ENCODE measurements at places on chromosomes 12 and 14. TPM values are rescaled to one million over a fixed set of nuclear protein-coding genes. Genes with fewer than 3 reads are reported as not detected.
A peak's percentile ranks its signal among the peaks of the same experiment; 100 is the strongest.

DNA sequence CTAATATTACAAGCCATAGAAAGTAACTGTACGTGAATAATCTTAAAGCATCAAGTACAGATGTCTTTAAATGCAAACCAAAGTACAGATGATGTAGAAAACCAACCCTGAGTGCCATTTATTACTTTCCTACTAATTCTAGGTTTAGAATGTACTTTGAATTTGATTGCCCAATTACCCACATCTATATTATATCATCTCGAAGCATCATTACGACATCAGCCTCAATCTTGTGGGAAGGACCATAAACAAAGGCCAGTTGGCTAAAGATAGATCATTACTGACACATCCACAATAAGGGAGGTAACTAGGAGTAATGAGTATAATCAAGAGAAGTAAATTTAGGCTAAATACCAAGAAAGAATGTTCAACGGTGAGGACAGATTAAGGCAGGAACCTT is 478.9 kb downstream of the BCAT1 start:
- peaks cover 3% of the 10 kb centered on the region for H3K4me1 ChIP-seq
- no peak for DNase-seq
- H3K27ac ChIP-seq, result no peak overlapping the region

DNA sequence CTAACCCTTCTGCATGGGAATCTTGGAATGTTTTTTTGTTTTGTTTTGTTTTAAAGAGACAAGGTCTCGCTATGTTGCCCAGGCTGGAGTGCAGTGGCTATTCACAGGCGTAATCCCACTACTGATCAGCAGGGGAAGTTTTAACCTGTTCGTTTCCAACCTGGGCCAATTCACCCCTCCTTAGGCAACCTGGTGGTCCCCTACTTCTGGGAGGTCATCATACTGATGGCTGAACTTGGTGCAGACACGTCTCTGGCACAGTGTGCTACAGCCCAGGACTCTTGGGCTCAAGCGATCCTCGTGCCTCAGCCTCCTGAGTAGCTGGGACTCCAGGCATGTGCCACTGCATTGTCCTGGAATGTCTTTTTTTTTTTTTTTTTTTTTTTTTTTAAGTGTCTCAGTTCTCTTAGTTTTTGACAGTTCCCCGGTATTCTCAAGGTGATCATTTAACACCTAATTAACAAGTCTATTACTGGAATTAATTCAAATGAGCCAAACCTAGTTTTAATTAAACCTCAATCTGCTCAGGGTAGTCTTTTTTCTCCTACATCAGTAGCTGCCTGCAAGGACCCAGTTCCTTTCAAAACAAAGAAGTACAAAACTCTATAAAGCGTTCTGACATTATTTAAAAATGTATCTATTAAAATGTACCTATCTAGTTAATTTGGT is 49.0 kb upstream of the ISM2 start:
- no peaks in the 10 kb centered on the region for H3K27me3 ChIP-seq
- H3K27ac ChIP-seq, result no peak overlapping the region
- H3K36me3 ChIP-seq, result peaks cover 15% of the 10 kb centered on the region
- no peak overlapping the region for H3K4me3 ChIP-seq
- no peak for DNase-seq
- H3K4me1 ChIP-seq, result peaks cover 12% of the 10 kb centered on the region

GRCh38 chr14:100904307-100905087 is 975 bp upstream of the RTL1 start:
- H3K27ac ChIP-seq, result peak overlapping the region; percentile 67
- H3K27me3 ChIP-seq, result peaks cover 28% of the 10 kb centered on the region
- peak overlapping the region; percentile 77 for H3K4me3 ChIP-seq
- H3K4me1 ChIP-seq, result peaks cover 42% of the 10 kb centered on the region
- peak; percentile 70 for DNase-seq

- H3K27me3 ChIP-seq, result no peaks in the 10 kb centered on the region
- no peak overlapping the region for H3K4me3 ChIP-seq
- no peak overlapping the region for H3K27ac ChIP-seq
- no peak for DNase-seq
These were observed 460.9 kb downstream of the ZFP36L1 start for GRCh38 chr14:68331991-68332390.

DNA sequence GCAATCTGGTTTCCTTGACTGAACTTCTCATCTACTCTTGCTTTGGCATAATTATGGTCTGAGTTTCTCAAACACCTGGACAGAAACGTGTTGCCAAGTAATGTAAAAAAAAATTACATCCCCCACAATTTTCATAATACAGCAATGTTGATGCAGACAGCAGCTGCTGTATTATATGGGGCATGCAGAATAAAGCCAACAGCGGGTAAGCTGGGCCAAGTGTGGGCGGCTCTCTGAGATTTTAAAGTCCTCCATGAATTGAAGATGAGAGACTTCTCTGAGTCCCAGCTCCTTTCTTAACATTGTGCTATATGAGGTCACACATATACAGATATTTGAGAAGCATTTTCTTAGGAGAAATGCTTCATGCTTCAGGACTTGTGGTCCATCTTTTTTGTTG is 881.2 kb downstream of the GALC start:
- no peaks in the 10 kb centered on the region for H3K27me3 ChIP-seq
- no peaks in the 10 kb centered on the region for H3K36me3 ChIP-seq
- no peak overlapping the region for H3K27ac ChIP-seq
- no peaks in the 10 kb centered on the region for H3K4me1 ChIP-seq
- H3K4me3 ChIP-seq, result no peak overlapping the region

- H3K36me3 ChIP-seq, result peaks cover 2% of the 10 kb centered on the region
These were observed 62.2 kb upstream of the DIO3 start for GRCh38 chr14:101499080-101499479.

DNA sequence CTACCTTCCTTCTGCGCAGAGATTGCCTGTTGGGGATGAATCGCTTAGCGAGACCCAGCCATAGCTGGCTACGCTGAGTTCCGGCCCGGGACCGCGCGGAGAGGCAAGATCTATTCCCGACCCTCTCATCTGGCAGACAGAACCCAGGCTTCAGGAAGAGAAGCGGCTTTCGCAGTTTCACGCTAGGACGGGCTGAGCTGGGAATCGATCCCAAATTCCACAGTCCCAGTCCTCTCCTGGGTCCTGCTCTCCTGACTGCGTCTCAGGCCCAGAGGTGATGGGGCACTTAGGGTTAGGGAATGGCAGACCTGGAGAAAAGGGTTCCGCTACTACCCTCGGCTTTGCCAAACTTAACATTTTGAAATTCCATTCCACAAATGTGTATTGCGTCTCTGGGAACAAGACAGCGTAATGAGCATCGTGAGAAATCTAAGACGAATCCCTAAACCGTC is 2.8 kb downstream of the PTPN21 start:
- peaks cover 15% of the 10 kb centered on the region for H3K36me3 ChIP-seq
- peak overlapping the region; percentile 78 for H3K4me3 ChIP-seq
- H3K4me1 ChIP-seq, result peaks cover 48% of the 10 kb centered on the region
- peak overlapping the region; percentile 93 for H3K27ac ChIP-seq

GRCh38 chr12:130655881-130656280 is 60.2 kb downstream of the RIMBP2 start:
- no peak overlapping the region for H3K27ac ChIP-seq
- H3K36me3 ChIP-seq, result no peaks in the 10 kb centered on the region
- H3K4me1 ChIP-seq, result peaks cover 7% of the 10 kb centered on the region

- no peak overlapping the region for H3K27ac ChIP-seq
- H3K27me3 ChIP-seq, result peaks cover 4% of the 10 kb centered on the region
- DNase-seq, result no peak
- H3K4me3 ChIP-seq, result no peak overlapping the region
- H3K36me3 ChIP-seq, result no peaks in the 10 kb centered on the region
These were observed 19.3 kb downstream of the SLC17A8 start for GRCh38 chr12:100376161-100376560.

GRCh38 chr12:92785563-92785950 is 82.8 kb downstream of the PLEKHG7 start:
- no peak overlapping the region for H3K27ac ChIP-seq
- DNase-seq, result no peak
- H3K36me3 ChIP-seq, result peaks cover 9% of the 10 kb centered on the region
- peaks cover 2% of the 10 kb centered on the region for H3K4me1 ChIP-seq
- no peaks in the 10 kb centered on the region for H3K27me3 ChIP-seq

GRCh38 chr12:24069532-24070395 is 120.3 kb upstream of the SOX5 start:
- peaks cover 30% of the 10 kb centered on the region for H3K4me1 ChIP-seq
- peak overlapping the region; percentile 94 for H3K27ac ChIP-seq
- H3K36me3 ChIP-seq, result no peaks in the 10 kb centered on the region
- DNase-seq, result peak; percentile 13
- H3K27me3 ChIP-seq, result no peaks in the 10 kb centered on the region
- peak overlapping the region; percentile 59 for H3K4me3 ChIP-seq

DNA sequence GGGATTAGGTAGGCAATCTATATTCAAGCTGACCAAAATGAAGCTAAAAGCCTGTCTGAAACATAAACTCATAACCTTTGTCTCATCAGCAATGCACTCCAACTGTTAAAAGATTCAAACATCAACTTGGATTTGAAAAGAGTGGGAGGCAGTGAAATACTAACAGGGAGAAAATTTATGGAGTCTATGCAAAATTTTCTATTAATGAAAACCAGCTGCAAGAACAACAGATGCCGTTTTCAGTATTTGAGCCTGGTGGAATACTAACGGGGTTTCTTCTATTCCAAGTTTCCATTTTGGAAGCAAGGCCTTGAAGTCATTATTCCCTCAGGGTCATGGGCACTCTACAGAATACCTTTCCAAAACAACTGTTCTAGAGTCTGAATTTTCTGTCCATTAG is 88.3 kb downstream of the LRP6 start:
- no peaks in the 10 kb centered on the region for H3K27me3 ChIP-seq
- no peak overlapping the region for H3K27ac ChIP-seq
- peaks cover 26% of the 10 kb centered on the region for H3K4me1 ChIP-seq
- DNase-seq, result no peak
- H3K4me3 ChIP-seq, result no peak overlapping the region

GRCh38 chr12:124592481-124593160 is 25.2 kb upstream of the NCOR2 start:
- H3K4me3 ChIP-seq, result no peak overlapping the region
- peaks cover 15% of the 10 kb centered on the region for H3K27me3 ChIP-seq
- H3K36me3 ChIP-seq, result no peaks in the 10 kb centered on the region
- DNase-seq, result no peak
- H3K27ac ChIP-seq, result no peak overlapping the region

DNA sequence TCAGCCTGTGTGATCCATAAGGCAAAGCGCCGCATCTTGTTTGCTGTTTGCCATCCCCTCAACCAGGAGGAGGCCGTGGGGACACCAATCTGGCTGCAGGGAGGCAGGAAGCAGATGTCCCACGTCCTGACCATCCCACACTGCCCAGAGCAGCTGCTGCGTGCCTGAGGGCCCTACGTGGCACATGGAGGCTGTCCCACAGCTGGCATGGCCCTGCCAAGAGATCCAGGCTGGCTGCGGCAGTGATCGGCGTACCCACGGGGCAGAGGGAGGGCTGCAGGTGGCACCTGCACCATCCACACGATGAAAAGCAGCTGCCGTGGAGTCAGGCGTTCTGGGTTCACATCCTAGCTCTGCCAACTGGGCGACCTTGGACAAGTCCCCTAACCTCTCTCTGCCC is 42.0 kb downstream of the NCOR2 start:
- peaks cover 12% of the 10 kb centered on the region for H3K36me3 ChIP-seq
- peak overlapping the region; percentile 81 for H3K27ac ChIP-seq
- DNase-seq, result no peak

DNA sequence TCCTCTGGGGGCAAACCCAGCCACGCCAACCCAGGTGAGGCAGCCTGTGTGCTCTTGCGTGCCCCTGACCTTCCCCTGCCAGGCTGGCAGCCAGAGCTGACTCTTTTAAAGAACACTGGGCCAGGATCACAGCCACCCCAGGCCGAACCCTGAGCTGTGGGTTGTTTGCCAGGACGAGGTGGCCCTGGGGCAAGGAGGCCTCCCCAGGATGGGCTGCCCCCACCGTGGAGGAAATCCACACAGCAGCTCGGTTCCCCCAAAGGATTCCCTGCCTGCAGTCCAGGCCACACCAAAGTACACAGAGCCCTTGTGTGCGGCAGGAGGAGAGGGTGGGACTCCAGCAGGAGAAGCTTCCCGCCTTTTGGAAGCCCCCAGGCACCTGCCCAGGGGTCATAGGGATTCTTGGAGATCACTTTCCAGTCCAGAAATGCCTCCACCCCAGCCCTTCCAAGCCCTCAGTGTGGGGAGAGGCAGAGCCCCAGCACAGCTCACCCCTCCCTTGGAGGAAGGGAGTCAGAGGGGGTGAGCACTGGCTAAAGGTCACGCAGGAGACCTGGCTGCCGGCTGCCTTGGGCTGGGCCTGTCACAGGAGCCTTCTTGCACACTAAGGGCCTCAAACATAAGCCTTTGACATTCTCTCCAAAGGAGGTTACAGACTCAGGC is 115.6 kb downstream of the CALM1 start:
- H3K36me3 ChIP-seq, result no peaks in the 10 kb centered on the region
- no peak for DNase-seq
- H3K4me3 ChIP-seq, result no peak overlapping the region
- H3K27ac ChIP-seq, result peak overlapping the region; percentile 99
- peaks cover 61% of the 10 kb centered on the region for H3K4me1 ChIP-seq

DNA sequence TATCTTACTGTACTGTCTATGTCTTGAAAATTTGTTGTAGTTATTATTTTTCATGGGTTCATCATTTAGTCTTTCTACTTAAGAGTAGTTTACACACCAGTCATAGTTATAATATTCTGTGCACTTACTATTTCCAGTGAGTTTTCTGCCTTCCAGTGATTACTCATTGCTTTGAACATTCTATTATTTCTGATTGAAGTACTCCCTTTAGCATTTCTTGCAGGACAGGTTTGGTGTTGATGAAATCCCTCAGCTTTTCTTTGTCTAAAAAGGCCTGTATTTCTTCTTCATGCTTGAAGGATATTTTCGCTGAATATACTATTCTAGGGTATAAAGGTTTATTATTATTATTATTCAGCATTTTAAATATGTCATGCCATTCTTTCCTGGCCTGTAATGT is 66.8 kb downstream of the TSPAN8 start:
- no peaks in the 10 kb centered on the region for H3K27me3 ChIP-seq
- no peaks in the 10 kb centered on the region for H3K4me1 ChIP-seq
- H3K27ac ChIP-seq, result no peak overlapping the region
- H3K4me3 ChIP-seq, result no peak overlapping the region
- H3K36me3 ChIP-seq, result peaks cover 3% of the 10 kb centered on the region
- DNase-seq, result no peak

- H3K4me3 ChIP-seq, result no peak overlapping the region
- no peak for DNase-seq
- no peak overlapping the region for H3K27ac ChIP-seq
- H3K36me3 ChIP-seq, result no peaks in the 10 kb centered on the region
- H3K4me1 ChIP-seq, result no peaks in the 10 kb centered on the region
- H3K27me3 ChIP-seq, result no peaks in the 10 kb centered on the region
These were observed 401.6 kb downstream of the FOXG1 start for GRCh38 chr14:29168149-29168548.

GRCh38 chr14:67477926-67478799 is 10.4 kb downstream of the TMEM229B start:
- H3K36me3 ChIP-seq, result no peaks in the 10 kb centered on the region
- no peak for DNase-seq
- H3K27ac ChIP-seq, result no peak overlapping the region
- no peaks in the 10 kb centered on the region for H3K4me1 ChIP-seq
- H3K4me3 ChIP-seq, result no peak overlapping the region

GRCh38 chr12:39277416-39277815 is 165.5 kb downstream of the KIF21A start:
- H3K4me1 ChIP-seq, result no peaks in the 10 kb centered on the region
- H3K27ac ChIP-seq, result no peak overlapping the region
- DNase-seq, result no peak

The CCDC197 gene
- not detected for total RNA-seq

The COX8C gene
- total RNA-seq, result not detected
